ENCODE measurements at places on chromosomes 6 and 20. TPM values are rescaled to one million over a fixed set of nuclear protein-coding genes. Genes with fewer than 3 reads are reported as not detected.

SPATS1 gene
- total RNA-seq = not detected

PKHD1 gene
- 0.02 TPM for total RNA-seq

DNA sequence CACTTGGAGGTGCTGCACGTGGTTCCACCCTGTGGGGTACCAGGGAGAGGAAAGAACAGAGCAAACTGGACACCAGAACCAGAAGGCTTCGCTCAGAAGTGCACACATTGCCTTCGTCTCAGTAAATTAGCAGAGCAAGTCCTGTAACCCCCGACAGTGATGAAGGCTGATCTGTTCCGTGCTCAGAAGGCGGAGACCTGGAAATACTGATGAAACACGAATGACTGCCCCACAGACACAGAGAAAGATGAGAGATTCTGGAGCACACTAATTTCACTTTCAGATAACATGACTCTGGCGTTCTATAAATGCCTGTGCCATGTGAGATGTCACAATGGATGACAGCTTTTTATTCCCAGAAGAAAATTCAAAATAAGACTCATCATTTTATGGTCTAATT is 44.2 kb upstream of the CCR6 start:
- DNase-seq = no peak

GRCh38 chr6:83378621-83379388 is 52.0 kb downstream of the ME1 start:
- peak; percentile 74 for DNase-seq

DNA sequence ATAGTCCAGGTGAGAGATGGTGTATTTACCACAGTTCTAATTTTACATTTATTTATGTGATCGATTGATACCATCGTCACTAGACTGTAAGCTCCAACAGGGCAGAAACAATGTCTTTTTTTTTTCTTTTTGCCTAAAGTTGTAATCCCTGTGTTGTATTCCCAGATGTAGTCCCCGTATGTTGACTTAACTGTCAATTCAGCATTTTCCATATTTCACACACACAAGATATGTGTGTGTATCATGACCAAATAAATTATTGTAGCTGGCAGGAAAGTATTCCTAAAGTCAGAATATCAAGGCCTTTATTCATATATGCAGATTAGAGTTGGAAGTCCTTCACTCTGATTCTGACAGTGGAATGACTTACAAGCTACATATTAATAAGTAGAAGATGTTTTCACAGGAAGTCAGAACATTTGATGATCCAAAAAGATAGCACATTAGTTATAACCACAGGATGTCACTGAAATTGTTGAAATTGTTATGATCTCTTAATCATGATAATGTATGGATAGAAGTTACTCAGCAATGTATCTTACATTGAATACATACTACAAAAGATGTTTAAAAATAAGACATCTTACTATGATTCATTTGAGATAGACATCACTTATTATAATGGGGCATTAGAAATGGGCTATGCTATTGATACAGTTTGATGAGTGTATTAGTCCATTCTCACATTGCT is 10.6 kb downstream of the RNF182 start:
- no peak for DNase-seq

DNA sequence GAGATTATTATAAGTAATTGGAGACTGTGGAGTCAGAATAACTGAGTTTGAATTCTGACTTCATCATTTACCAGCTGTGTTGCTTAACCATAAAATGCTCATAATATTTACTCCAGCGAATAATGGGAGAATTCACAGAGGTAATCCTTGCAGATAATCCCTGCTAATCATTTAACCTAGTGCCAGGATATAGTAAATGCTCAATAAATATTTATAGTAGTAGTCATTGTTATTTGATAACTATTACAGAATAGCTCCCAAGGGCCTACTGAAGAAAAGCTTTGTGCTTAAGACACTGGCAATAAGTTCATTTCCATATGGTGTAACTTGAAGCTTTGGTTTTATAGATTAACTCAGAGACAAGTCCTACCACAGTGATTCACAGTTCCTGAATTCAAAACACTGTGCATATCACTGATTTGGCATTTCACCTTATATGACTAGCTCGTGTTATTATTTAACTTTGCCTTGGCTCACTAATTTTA is 208.8 kb upstream of the PLCB4 start:
- peak; percentile 97 for DNase-seq

WFDC11 gene
- total RNA-seq = not detected

DNA sequence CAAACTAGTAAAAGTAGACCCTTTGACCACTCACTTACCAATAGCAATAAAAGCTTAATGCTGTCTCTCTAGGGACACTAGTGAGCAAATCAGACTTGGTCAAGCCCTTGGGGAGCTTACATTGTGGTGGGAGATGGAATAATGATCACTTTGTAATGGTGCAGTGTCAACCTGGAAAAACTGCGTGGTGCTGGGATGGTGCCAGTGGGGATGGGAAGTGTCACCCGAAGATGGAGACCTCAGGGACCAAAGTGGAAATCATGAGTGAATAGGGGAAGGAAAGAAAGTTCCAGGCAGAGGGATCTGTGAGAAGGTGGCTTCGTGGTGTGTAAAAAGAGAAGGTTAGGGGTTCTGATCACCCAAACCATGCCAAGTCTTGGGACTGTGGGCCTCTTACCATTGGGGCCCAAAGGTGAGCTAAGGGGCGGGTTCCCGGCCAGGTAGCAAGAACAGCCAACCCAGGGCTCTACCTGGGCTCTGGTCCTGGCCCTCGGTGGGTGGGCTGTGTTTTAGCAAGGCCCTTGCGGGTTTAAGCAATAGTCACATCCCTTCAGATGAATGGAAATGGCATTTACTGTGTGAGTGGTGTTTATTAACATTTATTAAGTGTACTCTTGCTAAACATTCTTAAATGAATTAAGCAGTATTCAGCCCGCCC is 15.5 kb downstream of the DYNLRB1 start:
- no peak for DNase-seq

DNA sequence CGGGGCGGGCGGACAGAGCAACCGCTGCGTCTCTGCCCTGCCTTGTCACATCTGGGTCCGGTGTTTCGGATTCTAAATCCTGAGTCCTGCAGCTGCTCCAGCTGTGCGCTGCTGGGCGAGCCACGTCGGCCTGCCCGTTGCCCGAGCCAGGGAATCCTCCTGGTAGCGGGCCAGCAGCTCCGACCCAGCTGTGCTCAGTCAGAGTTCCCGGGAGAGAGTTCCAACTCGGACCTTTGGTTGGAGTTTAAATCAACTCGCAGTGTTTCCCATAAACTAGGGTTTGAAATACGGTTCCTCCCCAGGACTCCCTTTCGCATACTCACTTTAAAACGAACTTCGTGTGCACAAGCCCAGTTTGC is 315 bp upstream of the PDE10A start:
- no peak for DNase-seq

MCHR2 gene
- total RNA-seq = 0.15 TPM

ABCC10 gene
- 11.7 TPM for total RNA-seq

DNA sequence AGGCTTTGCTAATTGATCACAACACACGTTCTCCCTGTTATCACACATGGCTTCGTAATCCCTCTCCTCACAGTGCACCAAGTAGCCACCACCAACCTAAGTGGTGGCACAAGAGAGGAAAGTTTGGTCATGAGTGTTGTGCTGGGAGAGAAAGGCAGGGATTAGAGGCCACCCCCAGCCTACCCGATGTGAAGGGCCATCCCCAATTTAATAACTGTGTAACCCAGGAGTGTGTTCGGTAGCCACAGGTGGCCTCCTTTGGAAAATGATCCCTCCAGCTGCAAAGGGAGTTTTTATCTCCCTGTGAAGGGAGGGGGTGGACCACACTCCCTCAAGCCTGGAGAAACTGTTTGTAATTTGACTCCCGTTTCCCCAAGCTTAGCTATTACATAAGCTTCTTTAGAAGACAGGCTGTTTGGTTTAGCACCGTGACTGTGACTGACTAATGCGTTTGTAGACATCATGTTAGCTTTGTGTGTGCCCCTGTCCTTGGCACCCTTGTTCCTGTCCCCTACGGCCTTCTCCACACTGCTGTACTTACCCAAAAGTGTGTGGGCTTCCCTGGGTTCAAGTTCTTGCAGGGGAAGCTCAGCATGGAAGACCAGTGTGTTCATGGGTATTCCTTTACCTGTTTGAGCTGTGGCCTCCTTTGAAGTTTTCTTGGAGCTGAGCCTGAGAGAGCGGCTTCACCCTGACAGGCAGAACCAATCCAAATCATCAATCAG is 20.6 kb downstream of the PPP1R16B start:
- peak; percentile 78 for DNase-seq

DNA sequence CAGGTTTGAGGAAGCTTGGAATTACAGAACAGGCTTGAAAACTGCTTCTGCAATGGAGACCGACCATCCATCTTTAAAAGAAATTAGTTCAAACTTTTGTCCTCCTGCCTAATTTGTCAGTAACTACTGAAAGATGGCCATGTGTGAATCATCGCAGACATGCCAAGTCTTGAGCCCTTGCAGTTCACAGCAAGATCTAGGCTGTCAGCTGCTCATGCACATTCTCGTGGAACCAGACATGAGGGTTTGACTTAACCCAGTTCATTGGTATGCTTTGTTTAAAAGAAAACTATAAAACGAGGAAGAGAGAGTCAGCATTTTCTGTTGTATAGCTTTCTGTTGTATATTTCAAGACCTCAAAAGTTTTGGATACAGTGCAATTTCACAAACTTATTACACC is 74.0 kb upstream of the SAMD5 start:
- no peak for DNase-seq

DNA sequence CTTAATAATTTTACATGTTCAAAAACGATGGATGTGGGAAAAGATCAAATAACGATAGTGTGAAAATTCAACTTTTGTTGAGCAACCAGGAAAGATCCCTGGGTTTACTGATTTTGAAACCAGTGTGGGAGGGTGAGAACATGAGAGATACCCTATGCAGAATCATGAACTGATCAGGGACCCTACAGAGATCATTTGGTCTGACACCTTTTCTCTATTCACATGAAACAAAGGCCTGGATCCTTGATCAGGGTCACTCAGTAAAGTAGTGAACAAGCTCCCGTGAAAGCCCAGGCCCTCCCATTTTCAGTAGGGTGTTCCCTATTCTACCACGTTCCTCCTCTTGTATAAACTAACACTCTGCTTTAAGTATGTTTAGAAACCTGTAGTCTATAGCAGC is 60.5 kb upstream of the DUSP22 start:
- DNase-seq = no peak

TSBP1 gene
- total RNA-seq = not detected

NT5E gene
- 171 TPM for total RNA-seq

COL12A1 gene
- 147 TPM for total RNA-seq

DNA sequence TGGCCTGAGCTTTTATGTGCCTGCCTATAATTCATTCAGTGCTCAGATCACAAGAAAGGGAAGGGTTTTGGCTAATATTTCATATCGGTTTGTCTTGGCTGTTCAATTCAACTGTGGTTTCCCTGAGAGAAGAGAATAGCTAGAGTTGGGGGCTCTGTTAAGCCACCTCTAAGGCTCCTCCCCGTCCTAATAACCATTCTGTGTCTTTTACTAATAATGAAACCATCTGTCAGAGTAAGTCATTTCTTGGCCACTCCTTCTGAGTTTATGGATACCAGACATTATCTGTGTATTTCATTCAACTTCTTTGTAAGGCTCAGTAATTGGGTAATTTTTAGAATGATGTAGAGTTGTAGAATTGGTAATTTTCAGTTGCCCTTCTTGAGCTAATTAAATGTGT is 5.2 kb downstream of the STX11 start:
- no peak for DNase-seq

DNA sequence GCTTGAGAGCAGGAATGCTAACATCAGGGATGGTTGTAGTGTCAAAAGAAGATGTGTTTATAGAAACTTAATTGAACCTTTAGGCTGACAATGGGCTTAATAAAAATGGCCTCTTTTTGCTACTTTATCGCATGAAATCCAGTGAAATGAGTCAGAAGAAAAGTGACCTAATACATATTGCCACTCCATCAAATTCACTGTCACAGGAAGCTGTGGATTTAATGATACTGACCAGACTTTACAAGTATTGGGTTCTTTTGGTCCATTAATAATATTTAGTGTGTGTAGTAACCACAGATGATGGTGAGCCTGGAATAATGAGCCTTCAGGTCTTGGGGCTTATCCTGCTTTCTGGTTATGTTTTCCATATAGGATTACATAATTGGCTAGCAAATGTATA is 231.8 kb upstream of the GMDS start:
- no peak for DNase-seq

DNA sequence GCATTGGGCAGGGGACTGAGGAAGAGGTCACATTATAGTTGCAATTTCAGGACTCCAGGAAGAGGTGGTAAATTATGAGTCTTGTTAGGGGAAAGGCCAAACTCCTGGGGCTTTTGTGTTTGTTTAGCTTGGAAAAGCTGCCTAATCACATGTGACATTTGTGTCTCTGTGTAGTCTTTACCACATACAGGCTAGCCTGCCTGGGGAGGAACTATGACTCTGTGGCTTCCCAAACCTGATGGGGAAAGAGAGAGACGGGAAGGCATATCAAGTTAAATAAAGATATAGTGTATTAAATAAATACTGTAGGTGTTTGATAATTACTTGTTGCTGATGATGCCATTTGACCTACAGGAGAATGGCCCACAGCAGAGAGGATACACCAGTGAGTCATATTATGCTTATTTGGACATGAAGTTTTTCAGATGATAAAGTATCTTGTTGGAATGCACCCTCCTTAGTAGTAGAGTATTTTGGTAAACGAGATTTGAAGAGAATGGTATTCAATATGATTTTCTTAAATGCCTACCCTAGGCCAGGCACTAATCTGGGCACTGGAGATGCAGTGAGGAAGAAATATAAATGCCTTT is 4.0 kb downstream of the BLTP3A start:
- DNase-seq = peak; percentile 63

ULBP2 gene
- 75.7 TPM for total RNA-seq

- DNase-seq = no peak
Measured at GRCh38 chr6:113356139-113356538, 501.0 kb upstream of the MARCKS start.

DNA sequence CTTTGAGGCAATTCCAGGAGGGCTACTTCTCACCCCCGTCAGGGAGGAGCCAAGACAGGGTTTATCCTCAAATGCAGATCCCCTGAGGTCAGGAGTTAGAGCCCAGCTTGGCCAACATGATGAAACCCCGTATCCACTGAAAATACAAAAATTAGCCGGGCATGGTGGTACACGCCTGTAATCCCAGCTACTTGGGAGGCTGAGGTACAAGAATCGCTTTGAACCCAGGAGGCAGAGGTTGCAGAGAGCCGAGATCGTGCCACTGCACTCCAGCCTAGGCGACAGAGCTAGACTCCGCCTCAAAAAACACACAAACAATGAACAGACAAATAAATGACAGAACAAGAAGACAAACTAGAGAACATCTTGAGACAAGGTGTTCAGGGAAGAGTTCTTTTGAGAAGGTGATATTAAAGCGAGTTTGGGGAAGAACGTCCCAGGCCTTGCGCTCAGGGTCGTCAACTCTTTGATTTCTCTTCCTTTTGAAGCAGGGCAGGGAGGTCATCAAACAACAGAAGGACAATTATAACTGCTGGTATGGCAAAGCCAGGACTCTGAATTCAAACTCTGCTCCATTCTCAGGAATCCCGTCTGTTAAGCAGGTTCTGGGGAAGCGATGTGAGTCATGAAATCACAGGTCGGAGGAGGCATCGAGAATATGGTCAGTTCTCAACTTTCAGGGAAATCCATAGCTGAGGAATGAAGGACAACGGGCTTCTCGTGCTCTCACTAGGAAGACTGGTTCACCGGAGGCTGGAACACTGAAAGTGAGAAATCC is 1.4 kb upstream of the RALY start:
- DNase-seq = peak; percentile 78

Data from M059J (cell line).